ENCODE measurements at places on chromosomes 4 and X. TPM values are rescaled to one million over a fixed set of nuclear protein-coding genes. Genes with fewer than 3 reads are reported as not detected.

DNA sequence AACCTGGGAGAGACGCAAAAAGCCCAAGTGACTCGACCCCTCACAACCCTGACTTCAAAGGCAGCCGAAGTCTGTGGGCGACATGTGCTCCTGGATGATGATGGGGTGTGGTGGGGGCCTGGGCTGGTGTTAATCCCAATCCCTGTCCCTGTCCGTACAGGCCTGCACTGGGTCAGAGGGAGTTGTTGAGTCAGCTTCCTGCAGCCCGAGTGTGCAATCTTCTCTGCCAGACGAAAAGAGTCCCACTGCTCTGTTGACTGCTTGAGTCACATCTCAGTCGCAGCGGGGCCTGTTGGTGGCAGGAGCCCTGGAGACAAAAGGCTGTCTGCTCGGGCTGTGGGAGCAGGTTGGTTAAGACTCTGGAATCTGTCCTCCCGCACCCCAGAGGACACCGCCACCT, 10.3 kb downstream of the FAM3A start:
- no peak overlapping the region for H3K27ac ChIP-seq
- no peak overlapping the region for H3K4me3 ChIP-seq
- H3K4me1 ChIP-seq = no peaks in the 10 kb centered on the region
- no peaks in the 10 kb centered on the region for H3K36me3 ChIP-seq
- no peaks in the 10 kb centered on the region for H3K27me3 ChIP-seq

- H3K27me3 ChIP-seq = peaks cover 54% of the 10 kb centered on the region
- no peaks in the 10 kb centered on the region for H3K36me3 ChIP-seq
- no peak overlapping the region for H3K4me3 ChIP-seq
- H3K27ac ChIP-seq = no peak overlapping the region
- DNase-seq = no peak
Measured at GRCh38 chr4:187172340-187172761, 448.7 kb upstream of the FAT1 start.

DNA sequence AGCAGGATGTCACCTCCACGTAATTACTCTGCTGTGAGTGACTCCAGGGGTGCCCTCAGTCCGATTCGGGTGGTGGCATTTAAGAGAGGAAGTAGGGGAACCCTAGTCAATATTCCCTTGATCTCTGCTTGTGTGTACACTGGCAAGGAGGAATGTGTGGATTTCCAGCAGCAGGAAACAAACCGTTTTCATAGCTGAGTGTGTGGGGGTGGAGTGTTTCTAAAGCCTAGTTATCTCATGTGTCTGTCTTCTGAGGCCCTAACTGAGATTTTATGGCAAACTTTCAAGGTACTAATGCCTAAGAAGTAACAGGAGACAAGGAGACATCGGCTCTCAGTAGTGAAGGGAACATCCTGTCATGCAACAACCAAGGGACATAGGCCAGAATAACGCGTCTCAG, 6.6 kb upstream of the CLDN24 start:
- peak; percentile 30 for DNase-seq
- no peaks in the 10 kb centered on the region for H3K4me1 ChIP-seq
- no peak overlapping the region for H3K4me3 ChIP-seq

- no peak overlapping the region for H3K27ac ChIP-seq
- DNase-seq = no peak
- H3K4me1 ChIP-seq = no peaks in the 10 kb centered on the region
- no peaks in the 10 kb centered on the region for H3K36me3 ChIP-seq
- H3K27me3 ChIP-seq = no peaks in the 10 kb centered on the region
- H3K4me3 ChIP-seq = no peak overlapping the region
Measured at GRCh38 chrX:109862433-109862832, 129.4 kb upstream of the ACSL4 start.

- no peak overlapping the region for H3K27ac ChIP-seq
- no peaks in the 10 kb centered on the region for H3K27me3 ChIP-seq
- H3K36me3 ChIP-seq = no peaks in the 10 kb centered on the region
- no peak overlapping the region for H3K4me3 ChIP-seq
- peaks cover 7% of the 10 kb centered on the region for H3K4me1 ChIP-seq
Measured at GRCh38 chr4:184282895-184283654, 65.4 kb upstream of the ENPP6 start.

DNA sequence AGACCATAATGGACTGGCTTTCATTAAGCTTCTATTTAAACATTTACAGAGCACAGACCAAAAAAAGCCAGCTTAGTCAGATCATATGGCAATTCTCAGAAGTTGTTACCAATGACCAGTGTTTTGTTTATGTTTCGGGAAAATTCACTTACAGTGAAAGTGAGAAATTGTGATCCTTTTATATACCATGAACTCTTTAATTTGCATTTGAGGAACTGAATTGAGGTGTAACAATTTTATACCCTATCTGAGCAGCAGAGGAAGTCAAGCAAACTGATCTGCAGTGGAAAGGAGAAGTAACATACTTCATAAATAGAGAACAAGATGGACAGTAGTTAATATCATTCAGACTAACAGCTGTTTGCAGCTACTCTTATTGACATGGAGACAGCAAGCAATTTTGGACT, 97.1 kb downstream of the TMA16 start:
- DNase-seq = no peak
- no peak overlapping the region for H3K4me3 ChIP-seq
- no peaks in the 10 kb centered on the region for H3K27me3 ChIP-seq
- H3K36me3 ChIP-seq = no peaks in the 10 kb centered on the region
- H3K27ac ChIP-seq = no peak overlapping the region
- peaks cover 11% of the 10 kb centered on the region for H3K4me1 ChIP-seq

DNA sequence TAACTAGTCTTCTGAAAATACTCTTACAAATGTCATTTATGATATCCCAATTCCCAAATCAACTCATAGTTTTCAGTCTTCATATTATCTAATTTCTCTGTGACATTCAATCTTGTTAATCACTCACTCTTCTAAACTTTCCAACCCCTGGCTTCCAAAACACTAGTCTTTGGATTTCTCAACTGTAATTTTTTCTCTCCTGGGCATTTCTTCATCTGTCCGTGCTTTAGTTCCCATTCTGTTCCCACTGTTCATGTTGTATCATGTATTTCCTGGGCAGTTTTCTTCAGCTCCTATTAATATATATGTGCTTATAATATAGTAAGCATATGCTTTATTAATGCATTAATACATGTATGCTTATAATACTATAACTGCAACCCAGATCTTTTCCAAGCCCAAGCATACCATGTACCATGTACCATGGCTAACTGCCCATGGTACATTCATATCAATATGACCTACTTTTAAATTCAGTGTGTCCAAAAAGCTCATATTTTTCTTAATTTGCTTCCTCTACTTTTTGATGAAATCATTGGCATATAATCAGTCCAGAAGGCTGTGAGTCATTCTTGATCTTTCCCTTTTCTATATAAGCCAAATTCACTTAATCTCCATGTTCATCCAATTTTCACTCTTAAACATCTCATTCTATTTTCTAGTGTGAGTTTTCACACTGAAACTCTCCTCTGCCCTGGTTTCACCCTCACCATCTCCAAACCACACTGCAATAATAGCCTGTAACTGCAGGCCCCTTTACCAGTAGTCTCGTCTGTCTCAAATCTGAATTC, 21.3 kb upstream of the GK2 start:
- no peaks in the 10 kb centered on the region for H3K36me3 ChIP-seq
- no peak for DNase-seq
- H3K27ac ChIP-seq = no peak overlapping the region
- no peaks in the 10 kb centered on the region for H3K4me1 ChIP-seq
- H3K27me3 ChIP-seq = no peaks in the 10 kb centered on the region
- H3K4me3 ChIP-seq = no peak overlapping the region

Gene RBM47
- total RNA-seq = 0.28 TPM

Gene MAGEA12
- total RNA-seq = not detected

Gene CABS1
- not detected for total RNA-seq

Data from A673 (cell line).